ENCODE measurements at places on chromosomes 16 and 17. TPM values are rescaled to one million over a fixed set of nuclear protein-coding genes. Genes with fewer than 3 reads are reported as not detected.

TNP2 gene
- not detected for total RNA-seq

OSGIN1 gene
- 0.77 TPM for total RNA-seq

ENDOV gene
- 13.8 TPM for total RNA-seq

DNA sequence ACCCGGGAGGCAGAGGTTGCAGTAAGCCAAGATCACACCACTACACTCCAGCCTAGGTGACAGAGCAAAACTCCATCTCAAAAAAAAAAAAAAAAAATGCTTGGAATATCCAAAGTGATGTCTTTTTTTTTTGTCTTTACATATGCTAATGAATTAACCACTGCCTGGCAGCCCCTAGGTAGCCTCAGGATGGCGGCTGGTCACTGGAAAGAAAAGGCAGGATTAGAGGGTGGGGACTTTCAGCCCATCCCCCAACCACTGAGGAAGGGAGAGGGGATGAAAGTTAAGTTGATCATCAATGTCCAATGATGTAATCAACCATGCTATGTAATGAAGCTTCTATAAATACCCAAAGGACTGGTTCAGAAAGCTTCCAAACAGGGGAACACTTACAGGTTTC lies 26.8 kb downstream of the RNF157 start:
- H3K36me3 ChIP-seq: no peaks in the 10 kb centered on the region
- peak; percentile 30 for DNase-seq
- peaks cover 11% of the 10 kb centered on the region for H3K4me1 ChIP-seq
- no peak overlapping the region for H3K4me3 ChIP-seq

- no peak for DNase-seq
- H3K27me3 ChIP-seq: no peaks in the 10 kb centered on the region
- H3K4me3 ChIP-seq: no peak overlapping the region
- H3K36me3 ChIP-seq: no peaks in the 10 kb centered on the region
Observed at GRCh38 chr17:65656390-65657250, 95.2 kb upstream of the AXIN2 start.

DNA sequence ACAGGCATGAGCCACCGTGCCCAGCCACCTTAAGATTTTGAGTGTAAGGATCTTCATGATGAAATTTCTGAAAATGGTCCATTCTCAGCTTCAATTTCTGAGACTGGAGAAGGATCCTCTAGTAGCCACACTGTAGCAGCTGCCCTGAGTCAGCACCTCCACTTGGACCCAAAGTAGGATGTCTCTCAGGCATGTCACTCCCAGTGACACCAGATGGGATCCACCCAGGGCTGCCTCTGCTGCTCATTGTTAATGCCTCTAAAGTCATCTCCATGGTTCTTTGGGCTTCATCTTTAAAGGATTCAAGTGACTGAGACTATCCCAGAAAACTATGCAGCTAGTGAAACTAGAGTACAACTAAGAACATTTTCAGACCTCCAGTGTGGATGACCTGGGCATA lies 7.9 kb downstream of the PLD6 start:
- peaks cover 7% of the 10 kb centered on the region for H3K4me1 ChIP-seq
- no peak overlapping the region for H3K27ac ChIP-seq
- no peaks in the 10 kb centered on the region for H3K27me3 ChIP-seq
- no peak for DNase-seq
- H3K4me3 ChIP-seq: no peak overlapping the region

- DNase-seq: no peak
- no peaks in the 10 kb centered on the region for H3K36me3 ChIP-seq
- H3K27ac ChIP-seq: no peak overlapping the region
- H3K27me3 ChIP-seq: no peaks in the 10 kb centered on the region
- H3K4me1 ChIP-seq: no peaks in the 10 kb centered on the region
Observed at GRCh38 chr17:61091096-61091495, 308.5 kb upstream of the TBX2 start.

- no peaks in the 10 kb centered on the region for H3K36me3 ChIP-seq
- DNase-seq: no peak
- no peak overlapping the region for H3K27ac ChIP-seq
- no peak overlapping the region for H3K4me3 ChIP-seq
Observed at GRCh38 chr17:80017226-80018010, 18.3 kb downstream of the TBC1D16 start.

- no peak overlapping the region for H3K27ac ChIP-seq
- no peak for DNase-seq
- H3K36me3 ChIP-seq: no peaks in the 10 kb centered on the region
- H3K4me3 ChIP-seq: no peak overlapping the region
Observed at GRCh38 chr16:25007284-25007984, 7.7 kb downstream of the ARHGAP17 start.

- H3K4me1 ChIP-seq: no peaks in the 10 kb centered on the region
- H3K27ac ChIP-seq: no peak overlapping the region
- H3K4me3 ChIP-seq: no peak overlapping the region
- H3K27me3 ChIP-seq: no peaks in the 10 kb centered on the region
Observed at GRCh38 chr17:34302636-34303035, 16.6 kb upstream of the CCL8 start.

DNA sequence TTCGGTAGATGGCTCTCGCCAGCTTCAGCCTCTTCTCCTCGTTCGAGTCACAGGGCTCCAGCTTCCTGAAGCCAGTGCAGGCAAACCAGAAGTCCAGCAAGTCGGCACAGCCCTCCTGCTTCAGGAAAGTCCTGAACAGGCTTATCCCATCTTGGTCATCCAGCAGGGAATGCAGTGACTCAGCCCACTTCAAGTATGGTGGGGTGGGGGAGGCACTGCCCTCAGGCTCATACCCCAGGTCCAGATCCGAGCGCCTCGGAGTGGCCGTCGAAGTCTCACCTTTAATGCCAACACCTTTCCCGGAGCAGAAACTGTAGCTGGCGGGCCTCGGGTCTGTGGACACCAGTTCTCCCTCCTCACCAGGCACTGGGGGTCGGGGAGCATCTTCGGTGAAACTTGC lies 5.9 kb downstream of the AXIN1 start:
- no peaks in the 10 kb centered on the region for H3K4me1 ChIP-seq
- DNase-seq: peak; percentile 1
- no peaks in the 10 kb centered on the region for H3K27me3 ChIP-seq
- H3K4me3 ChIP-seq: no peak overlapping the region

GRCh38 chr17:73625006-73625405 lies 19.2 kb downstream of the SDK2 start:
- no peak for DNase-seq
- peaks cover 39% of the 10 kb centered on the region for H3K4me1 ChIP-seq
- H3K27ac ChIP-seq: no peak overlapping the region
- no peaks in the 10 kb centered on the region for H3K27me3 ChIP-seq
- no peak overlapping the region for H3K4me3 ChIP-seq
- no peaks in the 10 kb centered on the region for H3K36me3 ChIP-seq

- peaks cover 22% of the 10 kb centered on the region for H3K4me1 ChIP-seq
- H3K27me3 ChIP-seq: no peaks in the 10 kb centered on the region
- DNase-seq: no peak
Observed at GRCh38 chr16:85916141-85916890, 17.4 kb downstream of the IRF8 start.

DNA sequence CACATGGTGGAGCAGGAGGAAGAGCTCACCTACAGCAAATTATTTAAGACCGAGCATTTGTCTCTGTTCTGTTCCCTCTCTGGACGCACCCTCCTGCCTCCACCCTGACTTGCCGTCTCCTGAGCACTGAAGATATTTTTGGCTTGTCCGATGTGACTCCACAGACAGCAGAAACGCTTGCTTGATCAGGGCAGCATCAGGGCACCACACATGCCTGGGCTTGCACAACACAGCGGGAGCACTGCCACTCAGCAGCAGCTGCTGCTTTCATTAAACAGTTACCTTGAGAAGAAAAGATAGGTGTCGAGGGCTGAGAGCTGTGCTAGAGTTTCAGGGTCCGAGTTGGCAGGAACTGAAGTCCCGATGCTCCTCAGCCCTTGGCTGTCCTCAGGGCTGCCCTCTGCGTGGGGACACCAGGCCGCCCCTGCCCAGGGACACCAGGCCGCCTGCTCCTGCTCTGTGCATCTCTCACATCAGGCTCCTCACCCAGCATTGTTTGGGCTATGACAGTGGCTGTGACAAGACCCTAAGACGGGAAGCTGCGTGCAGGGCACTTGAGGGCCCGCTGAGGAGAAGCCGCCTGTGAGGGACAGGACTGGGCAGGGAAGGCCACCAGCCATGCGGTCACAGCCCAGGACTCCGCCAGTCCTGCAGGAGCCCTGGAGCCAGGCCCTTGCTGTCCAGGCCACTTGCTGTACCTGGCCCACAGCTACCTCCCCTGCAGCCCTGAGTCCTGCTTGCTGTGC lies 21.3 kb upstream of the CDH15 start:
- no peak for DNase-seq
- H3K36me3 ChIP-seq: no peaks in the 10 kb centered on the region
- no peaks in the 10 kb centered on the region for H3K27me3 ChIP-seq
- no peak overlapping the region for H3K4me3 ChIP-seq
- H3K27ac ChIP-seq: no peak overlapping the region

GRCh38 chr16:15593235-15593634 lies 49.7 kb downstream of the MARF1 start:
- H3K27ac ChIP-seq: no peak overlapping the region
- DNase-seq: no peak
- no peaks in the 10 kb centered on the region for H3K27me3 ChIP-seq
- H3K4me3 ChIP-seq: no peak overlapping the region
- no peaks in the 10 kb centered on the region for H3K4me1 ChIP-seq

- no peaks in the 10 kb centered on the region for H3K36me3 ChIP-seq
- peaks cover 19% of the 10 kb centered on the region for H3K4me1 ChIP-seq
- DNase-seq: no peak
- no peak overlapping the region for H3K27ac ChIP-seq
Observed at GRCh38 chr17:43987131-43988021, 17.0 kb upstream of the NAGS start.

- H3K4me1 ChIP-seq: no peaks in the 10 kb centered on the region
- DNase-seq: no peak
- no peaks in the 10 kb centered on the region for H3K27me3 ChIP-seq
Observed at GRCh38 chr16:23523321-23523720, 13.0 kb upstream of the GGA2 start.

GRCh38 chr17:1529863-1530262 lies 13.5 kb upstream of the INPP5K start:
- no peak for DNase-seq
- H3K4me1 ChIP-seq: no peaks in the 10 kb centered on the region
- no peaks in the 10 kb centered on the region for H3K27me3 ChIP-seq
- H3K27ac ChIP-seq: no peak overlapping the region

DNA sequence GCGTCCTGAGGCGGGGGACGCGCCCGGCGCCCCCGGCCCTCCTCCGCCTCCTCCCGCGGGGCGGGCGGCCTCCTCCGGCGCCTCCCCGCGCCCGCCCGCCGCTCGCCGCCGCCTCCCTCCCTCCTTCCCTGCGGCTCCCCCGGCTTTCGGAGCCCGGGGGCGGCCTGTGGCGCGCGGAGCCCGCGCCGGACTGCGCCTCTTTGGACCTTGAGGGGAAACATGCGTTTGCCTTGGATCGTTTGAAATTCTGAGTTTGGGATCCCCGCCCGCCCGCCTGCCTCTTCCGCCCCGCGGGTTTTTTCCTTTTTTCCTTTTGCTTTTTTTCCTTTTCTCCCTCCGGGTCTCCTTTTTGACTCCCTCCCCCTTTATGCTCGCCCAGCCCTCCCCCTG lies 390 bp downstream of the ZNRF1 start:
- H3K4me1 ChIP-seq: peaks cover 17% of the 10 kb centered on the region
- peak overlapping the region; percentile 42 for H3K27ac ChIP-seq

GRCh38 chr17:33072421-33073161 lies 80.9 kb downstream of the SPACA3 start:
- no peak for DNase-seq
- H3K27me3 ChIP-seq: no peaks in the 10 kb centered on the region
- H3K36me3 ChIP-seq: no peaks in the 10 kb centered on the region

DNA sequence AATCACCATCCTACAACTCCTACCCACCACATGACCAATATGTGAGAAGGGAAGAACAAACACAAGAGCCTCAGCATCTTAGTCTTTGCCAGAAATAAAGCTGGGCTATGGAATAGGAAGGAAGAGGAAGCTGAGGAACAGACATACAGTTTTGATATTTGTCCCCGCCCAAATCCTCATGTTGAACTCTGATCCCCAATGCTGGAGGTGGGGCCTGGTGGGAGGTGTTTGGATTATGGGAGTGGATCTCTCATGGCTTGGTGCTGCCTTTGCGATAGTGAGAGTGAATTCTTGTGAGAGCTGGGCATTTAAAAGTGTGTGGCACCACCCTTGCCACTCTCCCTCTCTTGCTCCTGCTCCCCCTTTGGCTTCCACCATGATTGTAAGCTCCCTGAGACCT lies 52.4 kb upstream of the NLK start:
- peaks cover 10% of the 10 kb centered on the region for H3K4me1 ChIP-seq
- DNase-seq: no peak
- H3K4me3 ChIP-seq: no peak overlapping the region
- no peak overlapping the region for H3K27ac ChIP-seq

GRCh38 chr16:12920739-12921138 lies 19.3 kb downstream of the SHISA9 start:
- no peaks in the 10 kb centered on the region for H3K4me1 ChIP-seq
- H3K4me3 ChIP-seq: no peak overlapping the region
- H3K27me3 ChIP-seq: no peaks in the 10 kb centered on the region
- DNase-seq: no peak
- no peak overlapping the region for H3K27ac ChIP-seq

- H3K4me1 ChIP-seq: peaks cover 17% of the 10 kb centered on the region
- H3K27me3 ChIP-seq: peaks cover 39% of the 10 kb centered on the region
- H3K36me3 ChIP-seq: no peaks in the 10 kb centered on the region
- peak overlapping the region; percentile 99 for H3K4me3 ChIP-seq
Observed at GRCh38 chr16:426906-427249, 1.4 kb downstream of the RAB11FIP3 start.

GRCh38 chr17:30173649-30174048 lies 57.0 kb downstream of the NSRP1 start:
- no peaks in the 10 kb centered on the region for H3K27me3 ChIP-seq
- no peak overlapping the region for H3K4me3 ChIP-seq
- peaks cover 11% of the 10 kb centered on the region for H3K36me3 ChIP-seq
- H3K27ac ChIP-seq: no peak overlapping the region

DNA sequence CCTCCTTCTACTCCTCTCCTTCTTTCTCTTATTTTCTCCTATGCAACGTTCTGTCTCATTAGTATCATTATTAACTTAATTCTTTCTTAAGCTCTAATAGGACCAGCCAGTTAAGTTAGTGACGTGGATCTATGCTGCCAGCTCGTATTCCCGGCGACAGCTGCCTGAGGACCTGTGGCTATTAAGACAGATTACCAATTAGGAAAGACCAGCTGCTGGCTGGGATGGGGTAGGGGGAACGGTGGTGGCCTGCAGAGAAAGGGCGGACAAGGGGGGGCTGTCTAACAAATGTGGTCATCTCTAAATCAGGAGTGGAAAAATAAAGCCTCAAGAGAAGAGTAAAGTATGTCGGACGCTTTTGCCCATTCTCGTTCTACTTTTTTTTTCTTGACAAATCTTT lies 770 bp upstream of the MYH3 start:
- H3K27ac ChIP-seq: no peak overlapping the region
- H3K36me3 ChIP-seq: no peaks in the 10 kb centered on the region
- peaks cover 11% of the 10 kb centered on the region for H3K4me1 ChIP-seq
- no peaks in the 10 kb centered on the region for H3K27me3 ChIP-seq
- DNase-seq: no peak

DNA sequence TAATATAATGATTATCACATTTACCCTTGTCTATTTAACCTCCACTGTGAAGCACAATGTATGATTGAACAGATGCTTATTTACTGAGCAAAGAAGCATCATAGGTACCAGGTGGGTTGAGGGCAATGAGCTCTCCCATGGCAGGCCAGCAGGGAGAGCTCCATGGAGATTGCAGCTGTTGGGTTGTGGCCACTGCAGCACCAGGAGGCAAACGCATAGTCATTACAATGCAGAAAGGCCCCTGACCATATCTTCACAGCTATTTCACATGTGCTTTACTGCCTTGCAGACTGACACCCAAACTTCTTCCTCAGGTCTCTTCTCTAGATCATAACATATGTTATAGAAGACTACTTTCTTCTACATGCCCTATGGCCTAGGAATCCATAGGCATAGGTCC lies 75.0 kb downstream of the MMD start:
- H3K27me3 ChIP-seq: no peaks in the 10 kb centered on the region
- H3K4me3 ChIP-seq: no peak overlapping the region
- H3K36me3 ChIP-seq: no peaks in the 10 kb centered on the region
- H3K27ac ChIP-seq: no peak overlapping the region
- H3K4me1 ChIP-seq: peaks cover 7% of the 10 kb centered on the region
- no peak for DNase-seq
